SIG-M5 (cell line): ENCODE measurements at places on chromosomes 6 and 20.

- no peak for DNase-seq
These were observed 48.2 kb upstream of the MLN start for GRCh38 chr6:33851959-33852358.

DNA sequence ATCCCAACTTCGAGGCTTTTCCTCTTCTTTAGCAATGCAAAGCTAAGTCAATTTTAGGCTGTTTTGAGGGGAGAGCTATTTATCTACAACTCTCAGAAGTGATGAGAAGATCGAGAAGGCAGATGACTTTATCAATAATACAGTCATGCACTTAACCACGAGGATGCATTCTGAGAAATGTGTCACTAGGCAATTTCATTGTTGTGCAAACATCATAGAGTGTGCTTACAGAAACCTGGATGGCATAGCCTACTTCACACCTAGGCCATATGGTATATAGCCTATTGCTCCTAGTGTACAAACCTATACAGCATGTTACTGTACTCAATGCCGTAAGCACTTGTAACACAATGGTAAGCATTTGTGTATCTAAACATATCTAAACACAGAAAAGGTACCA lies 66.6 kb downstream of the PRND start:
- DNase-seq = no peak

- no peak for DNase-seq
These were observed 68.7 kb upstream of the FBXO30 start for GRCh38 chr6:145883263-145883662.

DNA sequence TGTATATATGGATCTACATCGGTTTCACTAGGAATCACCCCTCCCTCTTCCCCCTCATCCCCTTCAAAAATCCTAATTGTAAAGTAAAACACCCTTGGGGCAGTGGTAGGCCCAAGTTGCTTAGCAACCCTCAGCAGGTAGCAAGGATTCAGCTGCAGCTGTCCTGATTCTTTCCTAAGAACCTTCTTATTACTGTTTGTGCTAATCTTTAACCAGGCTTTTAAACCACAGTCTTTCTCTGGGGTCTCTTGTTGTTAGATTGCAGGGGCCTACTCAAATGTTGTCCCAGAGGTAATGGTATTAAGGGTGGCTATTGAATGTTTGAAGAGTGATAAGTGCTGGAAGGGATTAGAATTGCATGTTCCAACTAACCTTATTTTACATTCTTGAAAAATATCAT lies 46.4 kb downstream of the PRL start:
- no peak for DNase-seq

GRCh38 chr20:44739942-44740341 lies 5.7 kb upstream of the KCNK15 start:
- no peak for DNase-seq

- no peak for DNase-seq
These were observed 114.2 kb upstream of the JARID2 start for GRCh38 chr6:15131651-15132061.

DNA sequence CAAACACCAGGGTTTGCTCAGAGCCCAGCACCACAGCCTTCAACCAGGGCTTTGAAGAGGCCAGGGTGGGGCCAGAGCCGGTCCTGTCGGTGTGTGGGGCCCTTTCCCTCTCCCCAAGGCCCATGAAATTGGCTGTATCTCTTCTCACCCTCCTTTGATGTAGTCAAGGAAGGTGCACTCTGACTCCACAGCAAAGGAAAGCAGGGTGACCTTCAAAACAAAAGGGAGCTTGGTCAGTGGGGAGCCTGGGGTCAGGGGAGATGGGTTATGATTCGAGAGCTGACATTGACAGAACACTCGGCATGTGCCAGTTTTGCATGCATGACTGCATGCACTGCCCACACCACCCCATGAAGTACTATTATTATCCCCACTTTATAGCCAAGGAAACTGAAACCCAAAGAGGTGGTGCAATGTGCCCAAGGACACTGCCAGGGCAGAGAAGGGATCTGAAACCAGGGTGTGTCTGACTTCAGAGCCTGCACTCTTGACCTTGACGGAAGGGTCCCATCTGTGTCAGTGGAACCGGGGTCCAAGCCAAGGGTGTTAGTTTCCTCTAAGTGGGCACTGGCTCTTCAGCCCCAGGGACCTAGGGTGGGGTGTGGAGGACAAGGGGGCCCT lies 55.4 kb downstream of the RAB44 start:
- DNase-seq = no peak

DNA sequence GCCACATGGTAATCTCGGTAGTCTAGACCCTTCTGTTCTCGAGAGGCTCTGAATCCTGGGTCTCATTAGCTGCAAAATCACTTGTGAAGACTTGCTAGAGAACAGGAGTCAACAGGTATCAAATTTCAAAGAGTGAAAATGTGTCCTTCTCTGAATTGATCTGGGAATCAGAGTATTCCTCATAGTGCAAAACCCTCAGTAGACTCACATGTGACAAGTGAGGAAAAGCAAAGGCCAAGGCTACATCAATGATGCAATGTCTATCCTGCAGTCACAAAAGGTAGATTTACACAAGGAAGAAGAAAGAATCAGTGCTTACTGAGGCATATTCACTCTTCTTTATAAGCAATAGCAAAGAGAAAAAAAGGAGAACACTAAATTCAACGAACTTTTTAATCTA lies 1220.0 kb upstream of the GJE1 start:
- DNase-seq = no peak

- DNase-seq = no peak
These were observed 16.4 kb downstream of the SRC start for GRCh38 chr20:37362231-37362792.

GRCh38 chr20:54820392-54820791 lies 345.0 kb downstream of the DOK5 start:
- DNase-seq = no peak

DNA sequence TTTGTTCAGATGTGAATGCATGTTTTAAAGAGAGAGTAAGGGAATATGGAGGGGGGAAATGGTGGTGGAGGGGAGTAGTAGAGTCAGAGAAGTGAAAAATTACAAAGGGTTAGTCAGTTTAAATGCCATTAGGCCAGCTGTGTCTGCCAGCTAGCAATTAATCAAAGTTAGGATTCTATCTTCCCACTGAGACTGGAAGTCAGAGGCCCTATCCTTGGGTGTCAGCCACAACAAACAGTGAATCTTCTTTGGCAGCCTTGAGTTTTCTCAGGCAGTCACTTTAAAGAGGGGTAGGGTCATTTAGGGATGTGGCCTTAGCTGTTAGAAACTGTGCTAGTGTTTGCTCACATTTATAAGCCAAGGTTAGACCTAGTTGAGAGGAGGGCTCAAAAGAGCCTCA lies 120.5 kb upstream of the BTBD3 start:
- no peak for DNase-seq

DNA sequence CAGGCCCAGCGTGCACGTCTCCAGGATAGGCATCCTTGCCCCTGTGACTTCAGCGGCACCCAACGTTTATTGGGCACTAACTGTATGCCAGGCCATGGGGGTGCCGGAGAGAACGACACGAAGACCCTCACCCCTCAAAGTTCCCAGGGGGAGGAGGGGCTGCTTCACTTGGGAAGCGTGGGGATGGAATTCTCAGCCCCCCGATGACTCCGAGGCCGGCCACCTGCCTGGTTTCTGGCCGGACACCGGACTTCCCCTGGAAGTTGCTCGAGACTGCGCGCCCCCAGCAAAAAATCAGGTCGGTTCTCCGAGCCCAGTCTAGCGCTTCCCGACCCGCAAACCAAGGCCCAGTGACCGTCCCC lies 275 bp upstream of the MAVS start:
- no peak for DNase-seq

GRCh38 chr6:67986694-67987232 lies 648.3 kb upstream of the ADGRB3 start:
- no peak for DNase-seq
